ENCODE measurements at places on chromosomes 12 and 14.

- peak; percentile 91 for DNase-seq
Observed at GRCh38 chr14:74612350-74613021, 449 bp upstream of the LTBP2 start.

DNA sequence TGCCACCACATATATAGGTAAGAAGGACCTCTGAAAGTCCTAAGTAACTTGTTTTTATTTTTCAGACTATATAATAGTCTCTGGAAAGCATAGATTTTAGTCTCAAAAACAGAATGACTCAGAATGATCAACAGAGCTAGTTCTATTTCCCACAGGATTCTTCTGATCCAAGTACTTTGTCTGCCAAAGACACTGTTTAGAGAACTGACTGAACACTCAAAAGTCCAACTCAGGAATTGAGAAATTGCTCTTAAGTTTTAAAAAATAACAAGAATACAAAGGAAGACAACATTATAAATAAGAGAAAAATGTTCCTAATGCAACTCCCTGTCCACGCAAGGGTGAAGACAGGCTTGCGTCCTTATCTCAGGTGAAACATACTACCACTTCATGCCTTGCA is 29.0 kb downstream of the LGMN start:
- DNase-seq, result no peak

GRCh38 chr14:68814539-68815297 is 21.9 kb upstream of the ZFP36L1 start:
- DNase-seq, result no peak

DNA sequence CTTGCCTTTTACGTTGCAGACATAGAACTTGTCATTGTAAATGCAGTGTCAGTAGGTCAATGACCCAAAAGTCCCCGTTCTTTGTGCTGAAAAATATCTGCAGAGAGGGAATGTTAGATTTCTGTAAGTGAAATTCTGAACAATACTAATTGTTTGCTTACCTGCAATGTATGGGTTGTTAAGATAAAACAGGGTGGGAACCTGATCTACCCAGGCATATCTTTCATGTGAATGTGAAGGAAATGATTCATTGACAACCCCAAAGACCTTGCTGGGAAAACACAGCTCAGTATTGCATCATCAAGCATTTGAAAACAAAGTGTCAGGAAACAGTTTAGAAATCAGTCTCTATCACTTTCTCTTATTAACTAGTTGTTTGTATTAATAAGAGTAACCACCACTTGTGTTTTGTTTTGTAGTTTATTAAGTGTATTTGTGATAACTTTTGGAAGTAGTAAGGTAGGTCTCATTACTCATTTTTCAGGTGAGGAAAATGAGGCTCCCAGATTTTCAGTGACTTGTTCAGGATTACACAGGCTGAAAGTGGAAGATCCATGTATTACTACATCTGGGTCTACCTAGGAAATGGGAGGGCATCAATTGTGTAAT is 57.9 kb upstream of the SLC38A2 start:
- no peak for DNase-seq

DNA sequence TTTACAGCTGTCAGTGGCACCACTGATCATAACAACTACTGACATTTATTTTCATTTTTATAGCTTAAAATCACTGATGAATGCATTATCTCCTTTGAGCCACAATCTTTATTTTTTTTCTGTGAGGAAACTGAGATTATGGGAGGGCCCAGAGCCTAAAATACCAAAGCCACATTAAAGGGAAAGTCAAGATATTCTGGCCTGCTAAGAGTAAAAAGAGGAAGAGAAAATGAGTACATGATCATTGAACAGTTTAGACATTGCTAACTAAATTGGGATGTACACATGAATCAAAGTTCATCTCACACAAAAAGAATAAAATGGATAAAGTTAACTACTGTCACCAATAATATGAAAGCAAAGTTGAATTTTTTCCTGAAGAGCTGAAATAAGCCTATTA is 170.5 kb upstream of the GARIN2 start:
- DNase-seq, result no peak

GRCh38 chr14:31726337-31726736 is 165.1 kb downstream of the NUBPL start:
- no peak for DNase-seq

GRCh38 chr12:123906711-123907420 is 65.8 kb downstream of the CCDC92 start:
- DNase-seq, result no peak

DNA sequence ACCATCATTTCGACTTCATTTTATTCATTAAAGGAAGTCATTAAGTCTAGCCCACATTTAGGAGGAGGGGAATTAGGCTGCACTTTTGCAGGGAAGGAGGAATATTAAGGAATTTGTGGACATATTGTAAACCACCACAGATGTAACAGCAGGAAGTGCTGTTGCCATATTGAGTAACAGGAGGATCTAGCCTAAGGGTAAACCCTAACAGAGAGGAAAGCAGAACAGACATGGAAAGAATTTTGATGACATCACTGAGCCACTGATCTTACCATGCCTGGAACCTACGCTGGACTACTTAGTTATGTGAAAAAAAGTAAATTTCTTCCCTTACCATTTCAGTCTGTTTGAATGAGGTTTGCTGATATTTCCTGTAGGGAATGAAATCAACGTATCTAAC is 100.7 kb upstream of the ATF7IP start:
- no peak for DNase-seq

- DNase-seq, result no peak
Observed at GRCh38 chr12:109524466-109525278, 47.2 kb downstream of the UBE3B start.

DNA sequence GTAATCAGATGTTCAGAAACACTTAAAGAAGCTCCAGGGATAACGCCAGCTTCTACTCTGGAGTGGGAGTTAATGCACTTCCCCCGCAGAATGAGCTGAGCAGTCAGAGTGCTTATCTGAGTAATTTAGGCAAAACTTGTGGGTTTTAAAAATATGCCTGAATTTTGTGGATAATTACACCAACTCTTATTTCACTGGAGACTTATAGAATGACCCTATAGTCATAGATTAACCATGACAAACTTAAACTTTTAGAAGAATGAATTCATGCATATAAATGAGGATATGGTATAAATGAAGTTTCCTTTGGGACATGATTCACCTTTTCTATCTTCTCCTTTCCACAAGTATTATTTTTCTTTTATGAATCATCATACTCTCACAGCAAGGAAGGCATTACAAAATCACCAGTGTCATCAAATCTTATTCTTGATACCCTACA is 241.1 kb upstream of the FBXO33 start:
- no peak for DNase-seq

DNA sequence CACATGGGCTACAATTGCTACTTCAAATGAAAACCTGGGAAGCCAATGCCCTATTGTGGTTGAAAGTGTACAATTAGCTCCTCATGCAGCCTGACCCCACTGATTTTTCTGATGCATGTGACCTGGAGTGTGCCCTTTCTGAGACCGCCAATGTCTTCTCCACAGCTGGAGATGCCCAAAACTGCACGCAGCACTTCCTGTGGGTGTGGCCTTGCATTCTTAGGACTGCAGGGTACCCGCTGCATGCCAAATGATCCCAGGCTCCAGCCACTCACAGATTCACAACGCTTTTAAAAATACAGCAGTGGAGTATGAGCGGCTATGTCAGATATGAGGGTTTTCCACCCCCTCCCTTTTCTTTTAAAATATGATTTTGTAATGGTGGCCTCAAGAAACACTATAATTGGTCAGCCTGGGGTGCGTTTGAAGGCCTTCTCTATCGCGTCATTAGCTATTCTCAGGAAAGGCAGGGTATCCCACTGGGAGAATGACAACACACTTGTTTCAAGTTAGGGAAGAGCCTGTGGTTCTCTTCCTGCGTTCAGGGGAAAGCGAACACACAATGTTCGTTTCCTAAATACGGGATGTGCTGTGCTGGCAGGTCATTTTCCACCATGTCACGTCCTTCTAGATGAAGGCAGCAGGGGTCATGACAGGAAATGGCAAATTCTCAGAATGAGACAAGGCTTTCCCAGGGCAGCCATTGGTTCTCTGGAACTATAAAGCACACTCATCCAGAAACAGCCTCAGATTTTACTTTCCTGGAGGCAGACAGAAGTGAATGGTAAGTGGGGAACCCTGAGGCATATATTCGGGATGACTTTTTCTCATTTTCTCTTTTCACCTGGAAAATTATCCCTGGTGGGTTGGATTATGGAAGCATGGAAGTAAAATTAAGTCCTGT is at the start of gene APOLD1:
Gene APOLD1 (plus strand): TSS at position 749 of the 904 bp plus-strand sequence. CDS start 33 bp downstream, at position 782.
- DNase-seq, result no peak

- peak; percentile 24 for DNase-seq
Observed at GRCh38 chr12:66242311-66242710, 53.3 kb downstream of the IRAK3 start.

- DNase-seq, result no peak
Observed at GRCh38 chr14:94382716-94383596, 5.4 kb downstream of the SERPINA1 start.

DNA sequence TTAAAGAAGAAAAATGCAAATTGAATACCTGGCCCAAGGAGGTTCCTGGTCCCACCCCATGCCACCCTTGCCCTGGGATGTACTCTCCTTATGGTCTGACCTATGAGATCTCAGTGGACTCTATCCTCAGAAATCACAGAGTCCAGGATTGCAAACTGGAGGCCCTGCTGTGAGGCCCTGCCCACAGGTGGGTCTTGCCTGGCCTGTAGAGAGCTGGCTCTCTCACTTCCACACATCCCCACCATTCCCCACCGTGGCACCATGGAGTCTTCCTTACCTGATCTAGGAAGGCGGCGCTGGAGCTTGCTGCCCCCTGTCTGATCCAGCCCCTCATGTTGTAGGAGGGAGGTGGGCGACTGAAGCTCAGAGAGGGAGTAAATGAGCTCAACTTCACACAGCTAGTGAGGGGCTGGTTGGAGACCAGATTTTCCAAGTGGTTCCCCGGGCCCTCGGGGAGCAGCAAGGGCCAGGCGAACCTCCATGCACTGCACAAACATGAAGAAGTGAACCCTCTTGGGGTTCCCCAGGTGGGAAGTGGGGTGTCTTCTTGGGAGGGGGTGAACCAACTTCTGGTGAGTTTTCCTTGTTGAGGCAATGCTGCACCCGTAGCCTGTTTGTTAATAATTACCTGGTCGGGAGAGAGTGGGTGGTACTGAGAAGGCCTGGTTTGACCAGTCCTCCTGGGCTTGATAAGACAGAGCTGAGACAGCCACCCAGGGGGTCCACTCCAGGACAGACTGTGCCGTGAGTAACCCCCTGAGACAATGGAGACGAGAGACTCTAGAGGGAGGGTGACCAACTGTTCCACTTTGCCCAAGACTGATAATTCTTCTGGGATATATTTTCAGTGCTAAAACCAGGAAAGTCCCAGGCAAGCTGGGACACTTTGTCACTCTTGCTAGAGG is at the start of gene SERPINA4:
Gene SERPINA4 (plus strand): TSS at position 692 of the 905 bp plus-strand sequence. CDS start 2,041 bp downstream, outside the sequence.
- no peak for DNase-seq

Measured in glutamatergic neuron (in vitro differentiated cells).